ENCODE measurements at places on chromosomes 2 and 18. TPM values are rescaled to one million over a fixed set of nuclear protein-coding genes. Genes with fewer than 3 reads are reported as not detected.

DNA sequence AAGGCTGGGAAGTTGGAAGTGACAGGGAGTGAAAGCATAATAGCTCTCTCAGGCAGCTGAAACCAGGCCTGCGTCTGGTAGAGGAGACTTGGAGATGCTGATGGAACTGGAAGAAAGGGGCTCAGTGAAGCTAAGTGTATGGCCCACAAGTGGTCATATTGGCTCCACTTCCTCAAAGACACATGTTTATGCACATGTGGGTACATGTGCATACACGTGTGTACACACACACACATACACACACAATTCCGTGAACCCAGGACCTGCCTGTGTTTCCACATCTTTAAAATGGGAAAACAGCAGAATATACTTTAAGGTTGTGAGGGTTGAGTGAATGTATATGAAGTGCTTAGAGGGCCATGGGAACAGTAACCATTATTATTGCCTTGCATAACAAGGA, 160.9 kb downstream of the ARL6IP6 start:
- DNase-seq, result no peak

Gene DNAH7
- total RNA-seq, result 0.36 TPM

- no peak for DNase-seq
These were observed 1.1 kb upstream of the TET3 start for GRCh38 chr2:73983322-73984202.

DNA sequence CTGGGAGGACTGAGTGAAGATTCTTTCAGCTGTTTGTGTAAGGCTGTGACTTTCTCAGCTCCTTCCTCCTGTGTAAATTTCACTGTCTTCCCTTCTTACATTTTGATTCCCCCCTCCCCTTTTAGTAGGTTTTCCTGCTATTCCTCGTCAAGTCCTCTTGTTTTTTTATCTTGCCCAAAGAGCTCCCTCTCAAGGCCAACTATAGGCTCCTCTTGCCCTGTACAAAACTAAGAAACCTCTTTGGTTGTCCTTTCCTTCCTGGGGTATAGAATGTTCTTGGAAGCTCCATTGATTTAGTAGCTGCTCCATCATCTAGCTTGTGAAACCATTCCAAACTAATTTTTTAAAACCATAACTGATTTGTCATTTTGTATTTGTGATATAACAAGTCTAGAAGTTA, 7.3 kb downstream of the CCDC121 start:
- no peak for DNase-seq

Gene DNER
- under 0.01 TPM for total RNA-seq

GRCh38 chr18:2569338-2570207, 1.7 kb downstream of the METTL4 start:
- no peak for DNase-seq

GRCh38 chr2:72887032-72887739, at the start of gene SPR:
Gene SPR (plus strand): TSS chr2:72887408. CDS start chr2:72887433, 25 bp downstream.
- peak; percentile 40 for DNase-seq

- peak; percentile 94 for DNase-seq
These were observed 111.6 kb upstream of the CYP1B1 start for GRCh38 chr2:38187541-38188011.

- DNase-seq, result no peak
These were observed 136.3 kb downstream of the TNS1 start for GRCh38 chr2:217866457-217866856.

DNA sequence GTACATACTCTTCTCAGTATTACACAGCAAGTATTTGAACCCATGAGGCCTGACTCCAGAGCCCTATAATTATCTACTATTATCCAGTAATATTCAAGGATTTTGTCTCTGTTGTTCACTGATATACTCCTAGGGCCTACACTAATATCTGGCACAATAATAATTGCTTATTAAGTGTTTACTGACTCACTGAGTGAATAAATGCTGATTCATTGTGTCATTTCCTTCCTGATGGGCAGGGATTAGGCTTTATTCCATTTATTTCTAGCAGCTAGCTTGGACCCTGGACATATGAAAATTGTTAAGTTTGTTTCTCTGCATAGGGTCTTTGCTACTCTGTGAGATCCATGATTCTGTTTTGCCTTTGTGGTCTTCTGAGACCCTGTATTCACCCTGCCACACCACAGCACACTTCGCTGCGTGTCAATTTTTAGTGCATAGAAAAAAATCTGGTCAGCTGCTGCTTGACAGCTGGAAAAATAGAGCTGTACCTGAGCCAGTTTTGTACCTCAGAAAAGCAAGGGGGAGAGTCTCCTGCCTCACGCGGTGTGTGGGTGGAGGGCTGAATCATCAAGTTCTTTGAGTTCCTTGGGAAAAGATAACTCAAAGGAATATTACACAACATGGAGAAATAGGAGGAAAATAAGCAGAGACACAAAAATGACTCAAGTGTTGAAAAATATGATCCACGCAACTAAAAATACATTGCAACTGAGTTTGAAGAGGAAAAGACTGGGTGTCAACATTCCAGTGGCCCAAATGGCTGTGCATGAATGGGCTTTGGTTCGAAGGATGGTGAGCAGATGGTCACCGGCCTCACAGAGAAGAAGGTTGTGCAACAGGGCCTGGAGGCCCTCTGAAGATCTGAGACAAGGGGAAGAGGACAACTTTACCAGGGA, 18.9 kb upstream of the DPP4 start:
- peak; percentile 96 for DNase-seq

DNA sequence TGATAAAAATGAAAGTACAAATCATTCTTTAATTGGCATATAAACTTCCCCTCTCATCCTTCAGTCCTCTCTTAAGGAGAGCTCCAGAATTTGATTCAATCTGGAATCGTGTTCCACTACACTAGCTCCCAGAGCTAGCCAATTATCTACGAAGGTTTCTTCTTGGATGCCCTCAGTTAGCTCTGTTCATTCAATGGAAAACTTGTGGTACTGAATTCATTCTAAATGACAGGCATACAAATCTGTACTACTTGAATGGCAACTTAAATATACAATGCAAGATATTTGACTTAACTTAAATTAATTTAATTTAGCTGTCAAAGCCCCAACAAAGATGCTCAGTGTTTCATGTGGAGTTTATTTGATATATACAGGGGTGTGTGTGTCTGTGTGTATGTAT, 1474.2 kb upstream of the CELF4 start:
- no peak for DNase-seq

Gene ST8SIA5
- not detected for total RNA-seq

Data from IMR-90 (cell line).